ENCODE measurements at places on chromosomes 7 and 10.

DNA sequence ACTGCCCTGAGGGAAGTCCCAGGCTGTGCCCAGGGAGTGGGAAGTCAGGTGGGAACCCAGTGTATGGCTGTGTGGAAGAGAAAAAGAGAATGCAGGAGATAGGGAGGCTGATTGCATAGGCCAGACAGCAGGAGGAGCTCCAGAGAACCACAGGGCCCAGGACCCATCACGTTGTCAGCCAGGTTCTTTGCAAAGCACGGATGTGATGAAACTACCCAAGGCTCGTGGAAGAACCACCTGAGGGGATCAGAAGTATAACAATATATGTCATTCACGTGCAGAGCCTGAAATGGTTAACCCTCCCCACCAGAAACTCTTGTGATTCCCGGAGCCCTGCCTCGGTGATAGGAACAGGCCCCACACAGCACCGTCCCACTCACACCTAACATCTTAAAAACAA, 83.6 kb downstream of the LARP4B start:
- DNase-seq, result no peak

- DNase-seq, result no peak
Observed at GRCh38 chr10:115092258-115092554, 959 bp upstream of the ATRNL1 start.

DNA sequence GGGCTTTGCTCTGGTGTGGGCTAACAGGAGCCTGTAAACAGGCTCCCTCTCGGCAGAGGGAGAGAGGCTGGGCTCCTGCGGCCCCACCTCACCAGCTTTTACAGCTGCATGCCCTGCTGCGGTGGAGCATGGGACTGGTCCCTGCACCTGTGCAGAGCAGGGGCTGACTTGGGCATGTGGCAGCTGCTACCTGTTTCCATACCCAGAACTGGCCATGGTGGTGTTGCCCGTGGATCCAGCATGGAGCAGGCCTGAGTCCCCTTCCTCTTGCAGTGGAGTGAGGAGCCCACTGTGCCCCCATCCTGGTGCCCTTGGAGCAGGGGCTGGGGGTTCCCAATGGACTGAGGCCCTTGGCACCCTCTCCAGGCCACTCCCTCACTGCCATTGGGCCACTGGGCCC, 91.9 kb upstream of the MGMT start:
- no peak for DNase-seq

DNA sequence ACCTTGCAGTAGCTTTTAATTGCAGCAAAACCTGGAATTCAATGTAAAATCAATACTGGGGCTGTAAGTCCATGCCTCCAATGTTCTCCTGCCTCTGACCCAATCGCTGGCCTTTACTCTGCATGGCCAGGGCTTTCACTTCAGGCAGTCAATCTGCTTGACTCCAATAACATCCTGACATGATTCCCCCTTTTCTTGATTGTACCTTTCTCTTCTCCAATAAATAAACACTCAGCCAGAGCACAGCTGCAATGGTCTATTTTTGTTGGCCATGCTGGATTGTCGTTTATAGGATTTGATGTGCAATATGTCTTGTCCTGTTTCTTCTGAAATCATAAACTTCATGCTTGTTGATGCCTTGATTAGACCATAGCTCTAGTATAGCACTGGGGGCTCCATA, 97.8 kb upstream of the COL1A2 start:
- no peak for DNase-seq

DNA sequence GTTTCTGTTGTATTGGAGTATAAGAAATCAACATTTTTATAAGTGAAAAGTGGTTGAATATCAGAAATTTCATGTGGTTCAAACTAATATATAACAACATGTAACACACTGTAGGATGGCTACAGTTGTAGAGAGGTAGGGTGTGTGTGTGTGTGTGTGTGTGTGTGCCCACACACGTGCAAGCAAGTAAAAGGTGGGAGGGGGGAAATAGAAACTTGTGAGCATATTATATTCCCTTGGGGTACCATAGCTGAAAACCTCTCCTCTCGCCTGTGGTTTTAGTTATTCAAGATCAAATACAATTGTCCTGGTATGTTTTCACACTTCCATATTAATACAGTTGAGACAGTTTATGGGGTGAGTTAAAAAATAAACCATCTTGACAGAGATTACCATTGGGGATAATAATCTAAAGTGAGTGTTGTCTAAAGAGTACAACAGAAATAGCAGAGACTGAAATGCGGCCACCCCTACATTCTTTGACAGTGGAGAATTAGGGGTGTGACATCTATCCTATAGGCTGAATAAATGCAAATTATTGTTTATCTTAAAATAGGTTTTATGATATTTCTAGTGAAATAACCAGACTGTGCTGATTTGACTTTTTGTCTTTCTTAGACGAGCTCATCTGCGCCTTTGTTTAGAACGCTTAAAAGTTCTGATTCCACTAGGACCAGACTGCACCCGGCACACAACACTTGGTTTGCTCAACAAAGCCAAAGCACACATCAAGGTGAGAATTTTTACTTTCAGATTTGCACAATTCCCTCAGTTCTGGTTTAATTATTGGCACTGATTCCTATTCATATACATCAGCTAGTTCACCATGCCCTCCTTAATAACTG, 25.9 kb downstream of the SMNDC1 start:
- DNase-seq, result no peak

- DNase-seq, result no peak
Observed at GRCh38 chr7:155756322-155756721, 55.9 kb downstream of the SHH start.

- DNase-seq, result no peak
Observed at GRCh38 chr7:1255817-1256340, 23.2 kb downstream of the UNCX start.

GRCh38 chr10:75617485-75618155, 186.2 kb downstream of the LRMDA start:
- DNase-seq, result no peak

- DNase-seq, result no peak
Observed at GRCh38 chr7:92833766-92834506, 2.4 kb downstream of the CDK6 start.

GRCh38 chr7:66105263-66105748, 9.3 kb upstream of the CRCP start:
- no peak for DNase-seq

DNA sequence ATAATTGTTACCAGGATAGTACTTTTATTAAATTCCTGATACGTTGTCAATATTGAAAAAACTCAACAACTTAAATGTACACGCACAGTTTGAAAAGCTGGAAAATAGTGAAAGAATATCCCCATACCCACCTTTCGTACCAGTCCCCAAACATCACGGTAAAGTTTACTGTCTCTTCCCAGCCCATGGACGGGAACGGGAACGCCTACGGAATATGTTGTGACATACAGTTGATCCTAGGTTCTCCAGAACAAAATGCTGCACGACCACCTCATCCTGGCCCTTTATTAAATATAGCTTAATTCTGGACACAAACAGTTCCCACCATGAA, 527 bp upstream of the BCAP29 start:
- DNase-seq, result no peak

DNA sequence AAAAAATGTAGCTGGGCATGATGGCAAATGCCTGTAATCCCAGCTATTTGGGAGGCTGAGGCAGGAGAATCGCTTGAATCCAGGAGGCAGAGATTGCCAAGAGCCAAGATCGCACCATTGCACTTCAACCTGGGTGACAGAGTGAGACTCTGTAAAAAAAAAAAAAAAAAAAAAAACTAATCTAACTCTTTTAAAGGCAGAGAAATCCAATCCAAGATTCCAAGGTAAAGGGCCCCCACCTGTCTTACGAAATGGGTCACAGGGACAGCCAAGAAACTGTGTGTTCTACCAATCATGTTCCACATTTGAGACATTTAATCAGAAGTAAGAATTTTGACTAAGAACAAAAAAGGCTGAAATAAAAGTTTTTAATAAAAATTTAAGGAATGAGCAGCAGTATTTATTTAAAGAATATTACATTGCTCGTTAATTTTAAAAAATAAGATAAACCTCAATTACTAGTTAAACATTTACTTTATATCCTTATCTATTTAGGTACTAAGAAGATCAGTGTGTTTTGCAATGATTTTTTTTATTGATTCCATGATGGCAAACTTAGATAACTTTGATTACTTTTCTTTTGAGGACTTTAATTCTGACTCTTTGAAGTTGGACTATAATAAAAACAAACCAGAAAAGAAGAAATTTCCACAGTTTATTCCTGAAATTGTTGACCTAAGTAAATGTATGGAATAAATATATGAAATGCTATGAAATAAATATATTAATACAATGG, 6.7 kb upstream of the OAT start:
- DNase-seq, result no peak

DNA sequence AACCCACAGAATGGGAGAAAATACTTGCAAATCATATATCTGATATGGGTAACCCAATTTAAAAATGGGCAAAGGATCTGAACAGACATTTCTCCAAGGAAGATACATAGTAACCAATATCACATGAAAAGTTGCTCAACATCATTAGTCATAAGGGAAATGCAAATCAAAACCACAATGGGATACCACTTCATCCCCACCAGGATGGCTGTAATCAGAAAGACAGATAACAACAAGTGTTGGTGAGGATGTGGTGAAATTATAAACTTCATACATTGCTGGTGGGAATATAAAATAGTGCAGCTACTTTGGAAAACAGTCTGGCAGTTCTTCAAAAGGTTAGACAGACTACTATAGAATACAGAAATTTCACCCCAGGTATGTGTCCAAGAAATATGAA, 19.3 kb downstream of the AOC1 start:
- no peak for DNase-seq

DNA sequence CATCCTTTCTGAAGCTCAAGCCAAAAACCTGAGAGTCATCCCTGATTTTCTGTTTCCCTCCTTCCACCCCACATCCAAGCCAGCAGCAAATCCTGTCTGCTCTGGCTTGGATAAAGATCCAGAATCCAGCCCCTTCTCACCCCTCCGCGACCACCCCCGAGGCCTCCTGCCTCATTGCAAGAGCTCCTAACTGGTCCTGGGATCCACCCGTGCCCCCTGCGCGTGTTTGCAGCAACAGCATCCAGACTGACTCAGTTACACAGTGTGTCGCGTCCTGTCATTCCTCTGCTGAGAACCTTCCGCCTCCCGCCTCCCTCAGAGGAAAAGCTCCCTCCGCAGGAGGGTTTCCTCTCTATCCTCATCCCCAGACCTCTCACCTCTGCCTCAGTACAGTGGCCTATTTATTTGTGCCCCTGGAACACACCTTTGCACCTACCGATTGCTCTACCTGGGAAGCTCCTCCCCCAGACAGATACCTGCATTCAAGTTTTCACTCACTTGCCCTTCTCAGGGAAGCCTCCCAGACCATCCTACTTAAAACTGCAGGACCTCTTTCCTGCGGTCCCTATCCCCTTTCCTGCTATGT, 21.6 kb upstream of the GRID1 start:
- no peak for DNase-seq

DNA sequence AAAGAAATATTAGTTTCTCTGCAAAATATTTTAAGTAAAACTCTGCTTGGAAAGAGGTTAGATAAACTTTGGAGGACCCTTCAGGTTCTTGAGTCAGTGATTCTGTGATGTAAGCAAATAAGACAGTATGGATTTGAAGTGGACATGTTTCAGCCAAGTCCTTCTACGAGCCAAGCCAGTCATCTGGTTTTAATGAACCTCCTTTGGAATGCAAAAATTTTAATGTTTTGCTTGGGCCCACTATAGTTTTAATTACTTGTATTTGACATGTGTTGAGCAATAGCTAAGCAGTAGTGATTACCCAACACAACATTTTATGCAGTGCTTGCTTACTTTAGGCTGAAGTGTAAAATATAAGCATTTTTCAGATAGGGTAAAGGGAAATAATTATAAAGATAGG, 296.3 kb upstream of the SEMA3D start:
- no peak for DNase-seq

DNA sequence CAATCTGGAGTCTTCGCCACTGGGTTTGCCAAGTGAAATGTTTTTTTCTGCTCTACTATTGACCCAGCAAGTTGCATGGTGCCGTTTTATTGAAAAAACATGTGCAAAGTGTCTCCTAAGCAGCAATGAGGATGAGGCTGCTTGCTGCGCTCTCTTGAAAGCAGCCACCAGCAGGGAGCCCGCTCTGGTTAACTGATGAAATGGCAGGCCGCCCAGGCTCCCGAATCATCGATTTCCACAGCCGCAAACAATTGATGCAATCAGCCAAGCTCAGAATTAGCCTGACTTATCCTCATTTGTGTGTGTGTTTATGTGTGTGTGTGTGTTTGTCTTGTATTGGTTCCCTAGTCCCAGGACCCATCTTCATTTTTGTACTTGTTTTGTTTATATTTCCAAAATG, 22.2 kb upstream of the LYZL1 start:
- peak; percentile 66 for DNase-seq

- no peak for DNase-seq
Observed at GRCh38 chr10:26199841-26200240, 16.7 kb upstream of the GAD2 start.

- DNase-seq, result no peak
Observed at GRCh38 chr10:71946700-71947099, 17.5 kb upstream of the CHST3 start.

DNA sequence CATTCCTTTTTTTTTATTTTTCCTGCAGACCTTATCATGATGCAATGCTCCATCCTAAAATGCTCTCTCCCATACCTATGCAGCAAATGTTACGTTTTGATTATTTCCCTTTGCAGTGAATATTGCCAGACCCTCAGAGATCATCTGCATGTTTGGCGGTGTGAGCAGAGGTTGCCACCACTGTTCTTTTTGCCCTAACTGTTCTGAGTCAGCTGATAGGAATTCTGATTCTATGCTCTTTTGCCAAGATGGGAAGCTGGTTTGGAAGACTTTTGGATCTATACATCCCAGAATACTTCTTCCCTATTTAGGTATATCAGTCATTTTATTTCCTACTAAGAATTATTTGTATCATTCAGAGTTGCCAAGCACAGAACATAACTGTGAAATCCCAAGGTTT, 130.5 kb downstream of the KLF6 start:
- no peak for DNase-seq

GRCh38 chr10:21518149-21518640, 7.3 kb downstream of the SKIDA1 start:
- no peak for DNase-seq

GRCh38 chr10:98382691-98383101, 32.3 kb downstream of the PYROXD2 start:
- no peak for DNase-seq

- DNase-seq, result peak; percentile 18
Observed at GRCh38 chr7:132739271-132739955, 163.1 kb upstream of the PLXNA4 start.

DNA sequence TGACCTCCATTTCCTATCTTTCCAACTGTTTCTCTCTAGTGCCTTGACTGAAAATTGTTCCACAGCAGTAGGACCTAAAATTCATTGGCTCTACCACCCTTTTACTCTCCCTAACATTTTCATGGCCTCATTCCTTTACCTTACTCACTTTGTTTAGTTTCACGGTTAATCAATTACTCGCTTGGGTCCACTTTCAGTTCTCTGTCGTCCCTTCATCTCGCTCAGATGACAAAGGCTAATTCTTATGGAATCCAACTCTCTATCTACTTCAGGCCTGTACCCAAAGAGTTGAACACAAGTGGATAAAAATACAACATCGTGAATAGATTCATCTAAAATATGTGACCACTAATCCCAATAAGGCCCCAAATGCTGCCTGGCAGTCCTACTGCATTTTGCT, 85.9 kb upstream of the ADO start:
- DNase-seq, result no peak

GRCh38 chr7:151590071-151590849, 70.6 kb upstream of the RHEB start:
- no peak for DNase-seq

- DNase-seq, result no peak
Observed at GRCh38 chr7:36400606-36401005, 10.9 kb downstream of the ANLN start.

- DNase-seq, result no peak
Observed at GRCh38 chr10:132456881-132457280, 59.9 kb downstream of the PWWP2B start.

GRCh38 chr10:128915630-128916029, 551.4 kb upstream of the MGMT start:
- no peak for DNase-seq
